Globus pallidus (tissue), 1 donor: ENCODE measurements at places on chromosomes 4 and X.
A peak's percentile ranks its signal among the peaks of the same experiment; 100 is the strongest.

GRCh38 chrX:44903830-44904530 lies 31.0 kb downstream of the KDM6A start:
- DNase-seq: no peak

- no peak for DNase-seq
Observed at GRCh38 chrX:134512566-134512965, 52.6 kb downstream of the HPRT1 start.

- DNase-seq: no peak
Observed at GRCh38 chrX:262381-262909, 18.7 kb upstream of the PLCXD1 start.

DNA sequence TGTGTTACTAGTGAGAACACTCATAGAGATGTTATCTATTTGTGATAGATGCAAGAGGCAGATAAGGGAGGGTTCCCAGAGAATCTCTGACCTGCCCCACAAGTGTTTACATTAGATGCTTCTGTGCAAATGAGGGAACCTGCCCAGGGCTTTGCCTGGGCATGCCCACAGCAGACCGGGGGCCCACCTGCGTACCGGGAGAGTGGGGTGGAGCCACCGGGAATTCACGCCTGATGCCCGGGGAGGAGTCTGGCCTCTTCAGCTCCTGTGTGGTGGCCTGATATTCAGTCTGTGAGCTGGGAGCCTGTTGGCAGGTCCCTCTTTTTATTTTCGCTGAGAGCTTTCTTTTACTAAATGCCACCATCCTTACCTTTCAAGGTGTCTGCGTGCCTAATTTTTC lies 155.7 kb downstream of the SNCA start:
- no peak for DNase-seq

- DNase-seq: no peak
Observed at GRCh38 chr4:112146502-112146813, 1.2 kb downstream of the FAM241A start.

GRCh38 chrX:64186974-64187761 lies 18.3 kb downstream of the AMER1 start:
- no peak for DNase-seq

DNA sequence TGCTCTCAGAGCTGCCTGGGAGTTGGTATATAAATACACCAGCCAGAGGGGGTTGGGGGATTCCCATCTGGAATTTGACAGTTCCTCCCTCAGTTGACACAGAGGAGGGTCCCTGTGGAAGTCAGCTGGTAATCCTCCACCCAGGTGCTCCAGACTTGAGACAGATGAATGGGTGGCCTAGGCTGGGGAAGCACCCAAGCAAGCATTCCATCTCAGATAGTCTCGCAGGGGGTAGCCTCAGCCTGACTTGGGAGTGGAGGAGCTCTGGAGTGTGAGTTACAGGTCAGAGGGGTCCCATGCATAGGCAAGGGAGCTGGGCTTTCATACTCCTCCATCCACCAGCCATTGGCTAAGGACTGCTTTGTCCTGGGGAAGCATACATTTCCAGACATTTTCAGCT lies 229.3 kb upstream of the BCOR start:
- DNase-seq: no peak

DNA sequence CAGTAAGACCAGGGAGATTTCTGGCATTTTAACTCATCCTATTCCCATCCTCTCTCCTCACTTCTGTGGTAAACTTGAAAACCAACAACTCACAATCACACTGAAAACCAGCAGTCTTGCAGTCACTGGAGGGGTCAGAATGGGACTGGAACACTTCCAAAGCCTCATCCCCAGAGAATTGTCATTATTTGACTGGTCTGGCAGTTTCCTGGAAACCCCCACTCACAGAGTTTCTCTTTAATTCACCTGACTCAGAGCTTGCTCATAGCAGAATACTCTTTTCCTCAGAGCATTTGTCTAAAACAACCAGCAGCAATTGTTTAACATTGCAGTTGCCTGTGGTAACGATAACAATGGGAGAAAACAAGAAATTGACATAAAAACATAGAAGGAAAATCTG lies 7.3 kb upstream of the RAB9B start:
- no peak for DNase-seq

GRCh38 chr4:120555058-120555457 lies 367.5 kb downstream of the PRDM5 start:
- DNase-seq: no peak

- DNase-seq: no peak
Observed at GRCh38 chrX:134024686-134025377, 39.4 kb upstream of the GPC3 start.

DNA sequence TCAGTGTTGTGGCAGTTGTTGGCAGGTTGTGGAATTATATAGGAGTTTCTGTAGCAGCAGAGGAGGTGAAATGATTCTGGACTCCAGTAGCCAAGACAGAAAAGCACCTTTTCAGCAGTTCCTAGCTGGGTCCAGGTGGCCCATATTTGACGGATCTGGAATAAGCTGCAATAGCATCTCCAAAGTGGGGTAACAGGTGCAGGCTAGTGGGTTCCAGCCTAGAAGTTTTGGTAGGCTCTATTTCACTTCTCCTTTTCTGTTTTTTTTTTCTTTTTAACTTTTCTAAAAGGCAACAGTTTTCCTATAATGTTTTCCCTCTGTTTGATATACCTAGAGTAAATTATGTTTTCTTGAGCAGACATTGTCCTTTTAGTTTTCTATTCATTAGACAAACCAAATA lies 392.5 kb downstream of the C4orf33 start:
- DNase-seq: no peak

- no peak for DNase-seq
Observed at GRCh38 chrX:12570859-12571501, 220.2 kb upstream of the PRPS2 start.

DNA sequence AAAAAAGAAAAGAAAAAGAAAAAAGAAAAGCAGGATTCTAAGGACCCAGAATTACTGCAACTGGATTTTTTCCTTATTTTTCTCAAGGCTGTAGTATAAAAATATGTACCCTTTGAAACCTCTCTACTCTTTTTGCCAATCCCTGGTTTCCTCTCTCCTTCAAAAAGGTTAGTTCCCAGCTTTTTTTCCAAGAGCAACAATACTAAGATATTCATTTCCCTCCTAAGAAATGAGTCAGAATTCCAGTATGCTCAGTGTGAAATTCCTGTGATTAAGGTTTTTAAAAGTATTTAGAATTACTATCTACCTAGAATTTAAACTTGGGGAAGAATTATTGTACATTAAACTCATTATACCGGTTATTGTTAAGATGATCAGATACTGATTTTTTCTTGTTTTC lies 22.0 kb downstream of the SMIM14 start:
- DNase-seq: no peak

GRCh38 chr4:70360460-70360859 lies at the start of gene SMR3A:
Gene SMR3A (plus strand): TSS chr4:70360760. CDS start chr4:70362116, 1,356 bp downstream.
- no peak for DNase-seq

DNA sequence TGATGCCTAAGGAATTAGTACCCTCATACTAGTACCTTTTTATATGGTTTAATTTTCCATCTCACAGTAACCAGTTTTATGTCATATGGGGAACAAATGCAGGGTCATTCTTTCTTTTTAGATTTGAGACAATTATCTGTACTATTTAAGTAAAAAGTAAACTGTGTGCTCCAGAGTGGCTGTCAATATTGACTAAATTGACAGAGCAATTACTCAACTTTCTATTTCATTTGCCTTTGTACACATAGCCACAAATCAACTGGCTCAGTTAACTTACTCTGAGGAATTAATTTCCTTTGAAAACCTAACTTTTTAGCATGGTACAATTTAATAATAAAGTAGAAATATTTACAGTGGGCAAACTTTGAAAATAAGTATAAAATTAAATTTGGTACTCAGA lies 28.5 kb upstream of the TEX13C start:
- no peak for DNase-seq

DNA sequence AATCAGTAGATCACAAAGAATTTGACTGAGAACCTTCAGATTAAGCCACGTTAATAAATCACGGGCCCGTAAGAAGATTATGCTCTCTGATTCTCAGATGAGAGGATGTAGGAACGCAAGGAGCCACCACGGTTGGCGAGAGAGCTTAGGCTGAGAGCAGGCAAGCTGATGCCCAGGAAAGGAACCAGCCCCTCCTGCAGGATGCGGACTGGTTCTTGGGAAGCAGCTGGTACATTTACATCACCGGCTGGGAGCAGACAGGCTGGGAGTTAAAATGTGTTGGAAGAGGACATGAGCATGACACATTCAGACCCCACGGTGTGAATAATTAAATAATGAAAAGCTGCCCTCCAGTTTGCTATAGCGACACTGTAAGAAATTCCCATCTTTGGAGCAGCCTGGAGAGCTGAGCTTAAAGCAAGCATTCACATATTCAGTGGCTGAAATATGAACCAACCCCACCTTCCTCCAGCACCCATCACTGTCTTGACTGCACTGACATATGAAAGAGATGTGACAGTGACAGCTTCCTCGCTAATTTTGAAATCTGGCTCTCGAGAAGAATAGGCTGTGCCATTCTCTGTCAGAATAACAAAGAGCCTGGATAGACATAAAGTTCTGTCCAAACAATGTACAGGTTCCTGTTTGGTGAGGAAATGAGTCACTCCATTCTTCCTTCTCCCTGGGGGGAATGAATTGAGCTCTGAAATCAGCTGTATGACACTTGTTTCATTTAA lies 33.1 kb downstream of the LNX1 start:
- DNase-seq: peak; percentile 13

GRCh38 chr4:13386405-13387107 lies 97.6 kb downstream of the RAB28 start:
- DNase-seq: no peak

DNA sequence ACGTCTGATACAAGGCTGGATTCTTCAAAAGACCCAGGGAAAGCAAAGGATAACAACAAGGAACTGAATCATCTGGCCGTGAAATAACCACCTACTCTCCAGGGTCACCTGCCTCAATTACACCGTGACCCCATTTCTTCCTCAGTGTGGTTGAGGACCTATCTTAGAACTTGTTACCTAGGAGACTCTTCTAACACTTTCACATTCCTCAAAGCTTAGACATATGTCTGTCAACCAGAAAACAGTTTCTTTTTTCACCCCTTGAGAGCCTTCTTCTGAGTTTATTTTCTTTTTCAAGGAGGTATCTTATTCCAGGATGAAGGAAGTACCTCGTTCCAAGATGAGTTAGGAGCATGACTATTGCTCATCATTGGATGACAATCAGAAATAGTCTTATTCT lies 337.8 kb downstream of the ARHGAP24 start:
- no peak for DNase-seq
